ENCODE measurements at places on chromosomes 5 and 9. TPM values are rescaled to one million over a fixed set of nuclear protein-coding genes. Genes with fewer than 3 reads are reported as not detected.

- DNase-seq, result no peak
Measured at GRCh38 chr9:114327749-114328148, 1.9 kb upstream of the ORM2 start.

GRCh38 chr5:44388321-44389089, 715 bp downstream of the FGF10 start:
- no peak for DNase-seq

GRCh38 chr9:77453825-77454647, 194.1 kb downstream of the GNA14 start:
- no peak for DNase-seq

DNA sequence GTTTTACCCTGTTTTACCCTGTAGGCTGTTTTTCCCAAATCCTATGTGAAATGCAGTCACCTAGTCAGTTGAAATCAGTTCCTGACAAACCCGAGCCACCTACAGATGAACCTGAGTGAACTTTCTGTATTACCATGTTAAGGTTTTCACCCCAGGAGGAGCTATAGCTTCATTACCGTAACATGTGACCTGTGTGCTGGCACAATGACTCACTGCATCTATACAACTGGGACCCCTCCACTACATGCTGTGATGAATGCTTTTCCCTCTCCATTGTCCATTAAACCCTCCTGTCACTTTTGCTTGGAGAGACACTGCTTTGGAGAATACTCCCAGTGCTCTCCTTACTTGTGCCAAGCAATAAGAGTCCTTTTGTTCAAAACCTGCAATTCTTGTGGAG, 1974.8 kb downstream of the EFNA5 start:
- DNase-seq, result no peak

- DNase-seq, result no peak
Measured at GRCh38 chr9:85729882-85730281, 11.9 kb downstream of the AGTPBP1 start.

- DNase-seq, result no peak
Measured at GRCh38 chr5:112106878-112107277, 312.2 kb downstream of the EPB41L4A start.

DNA sequence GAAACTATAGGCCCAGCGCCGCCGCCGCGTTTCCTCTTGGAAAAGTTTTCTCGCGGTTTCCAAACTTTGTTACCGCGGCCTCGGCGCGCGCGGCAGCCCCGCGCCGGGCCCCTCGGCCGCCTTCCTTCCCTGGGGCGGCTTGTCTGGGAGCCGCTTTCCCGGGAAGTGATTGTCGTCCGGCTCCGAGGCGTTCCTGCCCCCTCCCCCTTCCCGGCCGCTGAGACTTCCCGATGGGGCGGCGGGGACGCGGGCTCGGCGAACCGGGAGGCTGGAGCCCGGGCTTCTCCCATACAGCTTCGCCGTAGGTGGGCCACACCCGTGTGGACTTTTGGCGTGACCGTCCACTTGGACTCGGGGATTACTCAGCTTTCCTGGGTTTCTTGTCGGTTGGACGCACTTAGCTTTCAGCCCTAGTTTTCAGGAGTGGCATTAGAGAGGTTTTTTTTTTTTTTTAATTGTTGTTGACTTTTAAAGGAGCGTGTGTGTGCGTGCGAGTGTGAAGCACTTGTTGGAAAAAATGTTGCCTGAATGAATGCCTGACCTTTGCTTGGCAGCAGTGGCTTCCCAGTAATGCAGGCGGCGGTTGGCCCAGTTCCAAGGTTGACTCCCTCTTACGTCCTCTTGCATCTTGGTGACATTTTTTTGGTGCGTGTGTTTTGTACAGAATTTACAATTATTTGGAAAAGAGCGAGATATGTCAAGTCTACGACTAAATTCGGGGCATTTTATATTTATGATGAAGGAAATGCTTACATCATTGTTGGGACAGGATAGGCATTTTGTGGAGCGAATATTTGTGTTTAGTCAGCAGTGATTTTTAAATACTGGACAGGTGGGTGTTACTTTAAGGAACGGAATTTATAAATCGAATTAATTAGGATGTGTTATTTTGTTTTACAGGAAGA, 821 bp downstream of the CTNNA1 start:
- peak; percentile 55 for DNase-seq

DNA sequence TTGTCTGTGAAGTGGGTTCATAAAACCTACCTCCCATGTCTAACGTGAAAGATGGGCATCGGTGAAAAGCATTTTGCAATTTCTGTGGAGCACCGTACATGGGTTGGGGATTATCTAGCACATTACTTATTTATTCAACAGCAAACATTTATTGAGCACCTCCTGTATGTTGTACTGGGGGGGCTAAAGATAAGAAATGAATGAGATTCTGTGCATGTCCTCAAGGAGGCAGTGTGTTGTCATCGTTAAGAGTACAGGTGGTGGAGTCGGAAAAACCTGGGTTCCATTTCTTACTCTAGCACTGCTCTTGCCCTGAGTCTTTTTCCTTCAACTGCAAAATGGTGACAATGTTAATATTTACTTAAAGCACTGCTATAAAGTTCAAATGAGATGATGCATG, 30.4 kb upstream of the DENND1A start:
- DNase-seq, result no peak

DNA sequence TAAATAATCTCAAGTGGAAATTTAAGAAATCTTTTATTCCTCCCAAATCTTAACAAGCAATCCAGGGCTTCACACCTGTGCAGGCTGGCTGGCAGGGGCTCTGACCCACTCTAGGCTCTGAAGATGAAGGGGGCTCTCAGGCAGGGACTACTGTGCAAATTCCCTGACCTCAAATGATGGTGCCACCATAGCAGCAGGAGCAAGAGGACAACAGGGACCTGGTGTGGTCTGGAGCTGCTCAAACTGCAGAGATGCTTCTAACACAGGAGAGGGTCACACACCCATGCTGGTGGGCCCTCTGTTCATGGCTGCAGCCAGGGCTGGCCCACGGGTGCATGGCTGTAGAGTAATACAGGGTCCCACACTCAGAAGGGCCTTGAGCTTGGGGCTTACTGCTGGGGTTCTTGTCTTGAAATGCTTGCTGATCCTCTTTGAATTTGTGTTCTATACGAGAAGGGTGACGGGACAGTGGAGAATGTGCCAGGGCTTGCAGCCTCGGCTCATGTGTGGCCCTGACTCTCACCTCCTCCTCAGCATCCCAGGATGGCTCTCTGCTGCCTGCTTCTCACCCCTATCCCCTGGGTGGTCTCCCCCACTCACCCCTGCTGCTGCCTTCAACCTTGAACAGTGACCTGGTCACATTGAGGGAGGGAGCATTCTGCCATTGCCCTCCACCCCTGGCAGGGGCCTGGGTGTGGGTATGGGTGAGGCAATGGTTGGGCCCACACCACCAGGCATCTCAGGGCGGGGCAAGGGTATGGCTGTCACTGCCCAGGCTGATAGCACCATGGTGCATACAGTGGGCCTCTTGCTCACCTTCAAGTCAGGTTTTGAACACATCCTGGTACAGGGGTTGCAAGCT, 191.7 kb downstream of the FSTL4 start:
- no peak for DNase-seq

GRCh38 chr9:79377339-79377855, 194.4 kb upstream of the TLE4 start:
- DNase-seq, result no peak

- DNase-seq, result no peak
Measured at GRCh38 chr5:91224969-91225368, 158.1 kb downstream of the ARRDC3 start.

- DNase-seq, result no peak
Measured at GRCh38 chr9:101509572-101509971, 24.1 kb upstream of the RNF20 start.

DNA sequence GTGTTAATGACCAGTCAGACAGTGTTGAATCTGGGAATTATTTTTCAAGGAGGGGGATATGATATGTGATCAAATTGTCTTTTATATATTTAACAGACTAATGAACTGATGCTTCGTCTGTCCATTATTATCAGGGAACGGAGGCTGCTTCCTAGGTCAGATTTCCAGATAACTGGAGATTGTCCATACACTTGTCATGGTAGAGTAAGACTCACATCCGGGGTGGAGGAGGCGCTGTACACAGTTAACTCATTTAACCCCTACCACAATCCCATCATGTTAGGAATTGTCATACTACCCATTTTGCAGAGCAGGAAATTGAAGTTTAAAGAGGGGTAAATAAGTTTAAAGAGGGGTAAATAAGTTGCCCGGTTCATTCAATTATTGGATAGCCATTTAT, 55.9 kb downstream of the ARHGAP26 start:
- DNase-seq, result no peak

- DNase-seq, result no peak
Measured at GRCh38 chr5:71790433-71790832, 71.4 kb downstream of the CARTPT start.

DNA sequence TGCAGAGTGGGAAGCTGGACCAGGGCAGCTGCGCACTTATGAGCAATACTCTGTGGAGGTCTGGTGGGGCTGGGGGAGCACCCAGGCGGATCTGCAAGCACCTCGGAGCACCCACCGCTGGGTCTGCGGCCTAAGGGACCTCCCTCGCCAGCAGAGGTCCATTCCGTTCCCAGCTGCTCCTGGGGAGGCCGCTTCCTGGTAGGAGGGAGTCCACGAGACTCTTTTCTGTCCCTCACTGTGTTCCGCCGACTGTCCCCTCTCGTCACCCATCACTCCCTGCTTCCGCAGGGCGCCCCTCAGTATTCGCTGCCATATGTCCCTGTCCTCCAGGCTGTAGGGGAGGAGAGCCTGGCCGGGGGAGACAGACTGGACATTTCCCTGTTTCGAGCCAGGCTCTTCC, 45.5 kb downstream of the NDST1 start:
- DNase-seq, result no peak

DNA sequence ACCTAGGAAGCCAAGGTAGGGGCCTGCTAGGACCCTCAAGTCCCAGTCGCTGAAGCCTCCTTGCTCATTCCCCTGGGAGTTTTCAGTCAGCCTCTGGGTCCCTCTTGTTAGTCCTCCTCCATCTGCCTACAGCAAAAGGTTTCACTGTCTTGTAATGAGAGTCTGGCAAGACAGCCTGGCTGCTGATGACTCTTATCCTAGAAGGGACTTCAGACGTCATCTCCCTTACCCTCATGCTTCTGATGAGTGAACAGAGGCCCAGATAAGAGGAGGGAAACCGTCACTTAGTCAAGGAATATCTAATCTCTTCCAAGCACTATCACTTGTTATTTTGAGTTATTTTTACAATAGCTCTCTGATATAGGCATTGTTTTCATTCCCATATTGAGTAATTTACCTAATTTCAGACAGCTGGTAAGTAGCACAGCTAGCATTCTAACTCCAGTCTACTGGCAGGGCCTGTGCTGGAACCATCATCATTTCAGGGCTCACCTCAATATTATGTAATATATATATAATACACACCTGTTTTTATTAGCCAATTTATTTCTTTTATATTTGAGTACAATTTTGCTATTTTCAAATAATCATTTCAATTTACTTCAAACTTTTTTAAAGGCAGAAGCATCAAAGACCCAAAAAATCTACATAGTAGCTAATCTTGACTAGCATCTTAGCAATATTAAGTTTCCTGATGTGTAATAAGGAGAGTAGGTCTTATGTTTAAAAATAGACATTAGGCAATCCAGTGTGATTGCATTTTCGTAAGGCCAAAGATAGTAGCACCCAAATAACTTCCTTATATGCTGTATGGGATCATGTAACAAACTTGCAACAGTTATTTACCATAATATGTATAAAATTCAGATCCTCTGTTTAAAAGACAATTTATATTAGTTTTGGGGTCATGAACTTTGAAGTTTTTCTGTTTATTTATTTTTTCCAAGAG, 7.9 kb downstream of the CMYA5 start:
- no peak for DNase-seq

GRCh38 chr9:89801341-89801740, 196.5 kb downstream of the GADD45G start:
- DNase-seq, result no peak

- no peak for DNase-seq
Measured at GRCh38 chr9:78541868-78542443, 245.0 kb downstream of the PSAT1 start.

DNA sequence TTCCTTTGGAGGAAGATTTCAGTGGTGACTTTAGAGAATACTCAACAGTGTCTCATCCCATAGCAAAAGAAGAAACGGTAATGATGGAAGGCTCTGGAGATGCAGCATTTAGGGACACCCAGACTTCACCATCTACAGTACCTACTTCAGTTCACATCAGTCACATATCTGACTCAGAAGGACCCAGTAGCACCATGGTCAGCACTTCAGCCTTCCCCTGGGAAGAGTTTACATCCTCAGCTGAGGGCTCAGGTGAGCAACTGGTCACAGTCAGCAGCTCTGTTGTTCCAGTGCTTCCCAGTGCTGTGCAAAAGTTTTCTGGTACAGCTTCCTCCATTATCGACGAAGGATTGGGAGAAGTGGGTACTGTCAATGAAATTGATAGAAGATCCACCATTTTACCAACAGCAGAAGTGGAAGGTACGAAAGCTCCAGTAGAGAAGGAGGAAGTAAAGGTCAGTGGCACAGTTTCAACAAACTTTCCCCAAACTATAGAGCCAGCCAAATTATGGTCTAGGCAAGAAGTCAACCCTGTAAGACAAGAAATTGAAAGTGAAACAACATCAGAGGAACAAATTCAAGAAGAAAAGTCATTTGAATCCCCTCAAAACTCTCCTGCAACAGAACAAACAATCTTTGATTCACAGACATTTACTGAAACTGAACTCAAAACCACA, 67.4 kb downstream of the VCAN start:
- no peak for DNase-seq

DNA sequence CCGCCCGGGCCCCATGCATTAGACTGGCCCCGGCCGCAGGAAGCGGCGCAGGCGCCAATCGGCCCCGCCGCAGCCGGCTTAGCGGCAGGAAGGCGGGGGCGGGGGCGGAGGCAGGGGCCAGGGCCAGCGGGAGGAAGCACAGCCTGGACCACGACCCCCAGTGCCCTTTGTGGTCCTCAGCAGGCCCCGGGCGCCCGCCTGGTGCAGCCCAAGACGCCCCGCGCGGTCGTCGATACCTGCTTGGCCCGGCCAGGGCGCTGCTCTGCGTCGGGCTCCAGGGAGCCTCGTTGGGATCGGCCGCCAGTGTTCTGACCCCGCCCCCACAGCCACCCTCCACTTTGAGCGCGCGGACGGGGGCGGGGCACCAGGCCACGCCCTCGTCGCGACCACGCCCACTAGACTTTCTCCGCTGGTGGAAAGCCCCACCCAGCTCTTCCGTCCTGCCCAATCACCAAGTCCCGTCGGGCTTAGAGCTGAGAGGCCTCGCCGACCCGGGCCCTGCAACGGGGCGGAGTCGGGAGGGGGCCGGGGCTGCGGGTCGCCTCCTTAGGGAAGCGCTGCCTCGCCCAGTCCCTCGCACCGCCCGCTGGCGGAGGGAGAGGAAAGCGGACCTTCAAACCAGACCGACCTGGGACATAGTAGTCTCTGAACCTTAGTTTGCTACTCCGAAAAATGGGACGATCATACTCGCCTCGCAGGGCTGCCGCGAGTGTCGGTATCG, at the start of gene PDLIM7:
Gene PDLIM7, minus strand, starts transcription at position 313 of the 721 bp plus-strand sequence. CDS start 1,092 bp downstream, outside the sequence.
- peak; percentile 90 for DNase-seq

Gene PPP3R2
- not detected for polyA plus RNA-seq

Gene NEURL1B
- polyA plus RNA-seq, result not detected

Gene HTR1A
- not detected for polyA plus RNA-seq

Gene WDR38
- polyA plus RNA-seq, result not detected

Gene PCDHA6
- polyA plus RNA-seq, result not detected

Gene FUT7
- polyA plus RNA-seq, result 28.7 TPM

Gene STK10
- 170 TPM for polyA plus RNA-seq

Gene SLC6A3
- not detected for polyA plus RNA-seq

Gene GRXCR2
- not detected for polyA plus RNA-seq
